ENCODE measurements at places on chromosomes 3 and 15.
A peak's percentile ranks its signal among the peaks of the same experiment; 100 is the strongest.

GRCh38 chr15:56821721-56822425 lies 88.6 kb upstream of the ZNF280D start:
- peak; percentile 80 for DNase-seq

DNA sequence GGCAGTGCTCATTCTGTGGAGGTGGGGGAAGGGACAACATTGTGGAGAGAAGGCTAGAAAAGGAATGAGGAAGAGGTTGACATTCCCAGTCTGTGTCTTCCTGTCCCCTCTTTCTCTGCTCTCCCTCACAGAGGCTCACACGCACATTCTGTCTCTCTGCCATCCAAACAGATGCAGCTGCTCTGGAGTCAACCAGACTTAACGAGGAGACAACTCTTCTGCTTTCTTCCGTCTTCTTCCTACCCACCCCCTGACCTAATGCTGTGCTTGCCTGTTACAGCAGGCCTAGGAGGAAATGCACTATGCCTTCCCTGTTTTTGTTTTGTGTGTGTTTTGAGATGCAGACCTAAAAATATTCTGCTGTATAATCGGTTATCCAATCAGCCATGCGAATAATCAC lies 121.9 kb downstream of the CACNA1D start:
- no peak for DNase-seq

GRCh38 chr15:90873488-90873997 lies 5.2 kb downstream of the FURIN start:
- DNase-seq: no peak

DNA sequence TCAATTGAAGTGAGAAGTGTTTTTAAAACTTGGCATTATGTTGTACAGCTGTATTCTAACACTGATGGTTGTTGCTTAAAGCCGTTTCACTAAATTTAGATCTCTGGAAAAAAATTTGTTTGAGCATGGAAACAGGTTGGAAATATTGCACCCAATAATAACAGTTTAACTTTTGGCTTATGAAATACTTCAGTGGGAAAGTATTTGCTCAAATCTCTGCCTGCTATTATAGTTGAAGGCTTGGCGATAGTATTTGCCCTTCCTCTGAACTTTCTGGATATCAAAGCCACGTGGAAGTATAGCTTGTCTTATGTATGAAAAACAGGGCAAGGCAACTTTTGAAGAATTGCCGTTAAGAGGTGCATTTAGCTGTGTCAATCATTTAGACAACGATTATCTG lies 270.3 kb upstream of the LRRFIP2 start:
- no peak for DNase-seq

GRCh38 chr15:29925227-29926082 lies 103.2 kb upstream of the TJP1 start:
- peak; percentile 76 for DNase-seq

GRCh38 chr3:46585799-46586693 lies 19.9 kb upstream of the LRRC2 start:
- no peak for DNase-seq

- no peak for DNase-seq
Measured at GRCh38 chr15:94815110-94815731, 583.9 kb downstream of the MCTP2 start.

- no peak for DNase-seq
Measured at GRCh38 chr3:186668426-186668825, 2.6 kb downstream of the HRG start.

DNA sequence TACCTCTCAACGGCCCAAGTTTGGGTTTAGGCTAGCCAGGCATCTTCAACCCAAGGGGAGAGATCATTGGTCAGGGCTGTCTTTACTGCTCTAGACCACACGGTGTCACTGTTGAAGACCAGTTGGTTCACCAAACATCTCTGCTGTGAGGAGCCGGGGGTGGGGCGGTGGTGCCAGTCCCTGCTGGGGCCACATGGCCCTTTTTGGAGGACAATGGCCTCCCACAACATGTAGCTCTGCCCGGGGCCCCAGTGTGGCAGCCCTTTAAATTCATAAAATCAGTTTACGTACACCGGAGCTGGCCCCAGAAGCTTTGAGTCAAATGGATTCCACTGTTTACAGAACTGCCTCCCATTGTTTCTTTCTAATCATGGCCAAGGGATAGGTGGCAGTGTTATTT lies 19.1 kb upstream of the TM4SF18 start:
- peak; percentile 59 for DNase-seq

DNA sequence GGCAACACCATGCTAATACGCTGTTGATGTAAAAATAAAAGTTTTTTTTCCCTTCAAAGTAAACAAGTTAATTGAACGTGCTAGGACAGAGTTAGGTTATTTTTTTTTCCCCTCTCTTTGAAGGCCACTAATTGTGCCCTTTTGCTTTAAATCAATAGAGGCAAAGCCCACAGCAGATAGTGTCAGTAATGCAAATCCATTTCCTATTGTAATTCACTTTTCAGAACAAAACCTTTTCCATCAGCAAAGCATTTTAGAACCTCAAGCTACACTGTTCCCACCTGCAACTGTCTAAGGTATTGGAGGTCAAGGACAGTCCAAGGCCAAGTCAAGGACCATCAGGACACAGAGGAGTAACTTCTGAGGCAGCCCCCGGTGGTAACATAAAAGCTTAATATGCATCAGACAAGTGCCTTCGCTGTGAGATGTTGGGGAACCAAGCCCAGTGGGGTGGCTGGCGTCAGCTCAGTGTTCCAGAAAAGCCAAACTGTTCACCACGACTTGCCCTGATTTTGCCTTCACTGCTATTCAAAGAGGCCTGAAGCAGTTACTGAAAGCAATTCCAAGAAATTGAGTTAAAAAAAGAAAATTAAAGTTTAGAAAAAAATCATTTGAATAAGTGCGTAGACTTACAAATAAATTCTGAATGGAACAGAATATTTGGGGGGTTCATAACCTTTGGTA lies 65.8 kb upstream of the ICE2 start:
- no peak for DNase-seq

DNA sequence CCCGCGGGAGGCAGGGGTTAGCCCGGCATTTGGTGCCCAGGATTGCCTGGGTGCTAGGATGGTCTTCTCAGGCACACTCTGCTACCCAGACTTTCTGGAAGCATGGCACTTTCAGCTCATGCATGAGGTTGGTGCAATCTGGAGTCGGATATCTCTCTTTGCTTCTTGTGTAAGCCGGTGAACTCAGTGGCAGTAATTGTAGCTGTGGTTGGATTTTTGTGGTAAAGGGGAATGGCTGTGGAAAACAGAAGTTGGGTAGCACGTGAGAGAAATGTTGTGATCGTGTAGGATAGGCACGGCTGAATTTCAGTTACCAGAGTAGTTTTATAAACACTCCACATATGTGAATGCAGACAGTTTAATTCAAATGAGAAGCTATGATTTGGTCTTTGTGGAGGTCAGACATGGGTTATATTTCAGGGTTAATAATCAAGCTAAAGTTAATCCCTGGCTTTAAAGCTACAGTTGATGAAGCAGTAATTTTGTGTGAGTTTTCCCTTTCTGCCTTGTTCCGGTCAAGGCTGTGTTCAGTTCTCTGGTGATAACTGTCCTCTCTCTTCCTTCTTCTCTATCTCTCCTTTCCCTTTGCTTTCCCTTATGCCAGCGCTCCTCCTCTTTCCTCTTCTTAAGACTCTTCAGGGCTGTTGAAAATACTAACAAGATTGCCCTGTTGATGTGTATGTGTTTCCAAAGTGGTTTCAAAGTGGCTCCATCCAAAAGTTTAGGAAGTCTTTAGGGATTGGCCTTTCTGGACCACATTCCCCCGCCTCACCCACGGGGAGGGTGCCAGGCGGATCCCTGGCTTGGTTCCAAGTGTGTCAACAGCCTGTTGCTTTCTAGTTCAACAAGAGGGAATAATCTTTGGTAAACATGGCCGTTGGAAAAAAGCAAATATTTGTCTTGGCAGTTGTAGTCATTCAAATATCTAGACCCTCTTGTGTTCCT lies 404.6 kb upstream of the C2CD4B start:
- peak; percentile 85 for DNase-seq

GRCh38 chr15:64100958-64101357 lies 5.2 kb downstream of the SNX1 start:
- DNase-seq: no peak

DNA sequence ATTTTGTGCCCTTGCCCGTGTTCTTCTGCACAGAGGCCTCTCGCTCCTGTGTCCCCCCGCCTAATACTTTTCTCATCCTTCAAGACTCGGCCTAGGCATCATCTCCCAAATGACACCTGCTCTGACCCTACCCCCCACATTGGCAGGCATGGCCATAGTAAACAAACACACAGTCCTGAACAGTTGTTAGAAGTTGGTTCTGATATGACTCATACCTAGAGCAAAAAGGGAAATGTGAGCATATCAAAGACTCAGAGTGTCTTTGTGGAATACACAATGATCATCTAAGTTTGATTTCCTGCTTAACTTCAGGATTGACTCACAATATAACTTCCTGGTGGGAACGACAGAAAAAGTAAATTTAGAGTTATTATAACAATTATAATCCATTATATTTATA lies 120.5 kb downstream of the POLR2M start:
- DNase-seq: no peak

- peak; percentile 69 for DNase-seq
Measured at GRCh38 chr3:89300981-89301380, 193.6 kb downstream of the EPHA3 start.

GRCh38 chr15:59721411-59721810 lies 32.3 kb upstream of the BNIP2 start:
- no peak for DNase-seq

DNA sequence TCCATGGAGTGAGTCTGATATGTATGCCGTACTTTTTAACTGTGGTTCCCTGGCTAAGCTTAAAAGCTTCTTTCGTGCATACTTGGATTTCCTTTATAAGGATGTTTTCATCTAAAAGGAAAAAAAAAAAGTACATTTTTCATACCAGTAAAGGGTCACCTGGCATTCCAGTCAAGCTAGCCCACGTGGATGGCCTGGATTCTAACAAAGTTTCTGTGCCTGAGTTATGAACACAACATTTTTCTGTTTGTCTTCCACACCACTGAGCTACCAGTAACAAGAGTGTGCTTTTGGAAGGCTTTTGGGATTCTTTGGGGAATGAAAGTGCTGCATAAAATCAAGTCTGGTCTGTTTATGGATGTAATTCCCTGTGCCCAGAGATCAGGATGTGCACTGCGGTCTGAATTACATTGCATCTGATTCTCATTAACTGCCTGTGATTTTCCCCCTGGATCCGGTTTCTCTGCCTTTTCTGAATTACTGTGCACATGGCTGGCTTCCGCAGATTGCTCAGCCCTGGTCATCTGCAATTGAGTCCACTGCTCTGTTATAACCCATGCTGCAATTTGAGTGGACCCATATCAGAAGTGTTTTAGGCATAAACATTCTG lies 38.2 kb upstream of the MAGI1 start:
- peak; percentile 91 for DNase-seq

- DNase-seq: no peak
Measured at GRCh38 chr3:48899273-48899672, 591 bp upstream of the SLC25A20 start.

- peak; percentile 66 for DNase-seq
Measured at GRCh38 chr15:82999905-83000671, 11.4 kb downstream of the C15orf40 start.

DNA sequence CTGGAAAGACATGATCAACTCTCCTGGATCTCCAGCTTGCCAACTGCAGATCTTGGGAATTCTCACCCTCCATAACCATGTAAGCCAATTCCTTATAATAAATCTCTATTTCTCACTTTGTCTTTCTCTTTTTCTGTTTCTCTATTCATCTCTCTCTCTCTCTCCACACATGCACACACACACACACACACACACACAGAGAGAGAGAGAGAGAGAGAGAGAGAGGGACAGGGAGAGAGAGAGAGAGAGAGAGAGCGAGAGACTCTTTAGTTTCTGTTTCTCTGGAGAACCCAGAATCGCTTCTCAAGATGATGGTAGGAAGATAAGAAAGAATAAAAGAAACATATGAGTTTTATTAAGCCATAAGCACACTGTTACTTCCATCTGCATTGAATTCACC lies 111.9 kb downstream of the BCHE start:
- no peak for DNase-seq

DNA sequence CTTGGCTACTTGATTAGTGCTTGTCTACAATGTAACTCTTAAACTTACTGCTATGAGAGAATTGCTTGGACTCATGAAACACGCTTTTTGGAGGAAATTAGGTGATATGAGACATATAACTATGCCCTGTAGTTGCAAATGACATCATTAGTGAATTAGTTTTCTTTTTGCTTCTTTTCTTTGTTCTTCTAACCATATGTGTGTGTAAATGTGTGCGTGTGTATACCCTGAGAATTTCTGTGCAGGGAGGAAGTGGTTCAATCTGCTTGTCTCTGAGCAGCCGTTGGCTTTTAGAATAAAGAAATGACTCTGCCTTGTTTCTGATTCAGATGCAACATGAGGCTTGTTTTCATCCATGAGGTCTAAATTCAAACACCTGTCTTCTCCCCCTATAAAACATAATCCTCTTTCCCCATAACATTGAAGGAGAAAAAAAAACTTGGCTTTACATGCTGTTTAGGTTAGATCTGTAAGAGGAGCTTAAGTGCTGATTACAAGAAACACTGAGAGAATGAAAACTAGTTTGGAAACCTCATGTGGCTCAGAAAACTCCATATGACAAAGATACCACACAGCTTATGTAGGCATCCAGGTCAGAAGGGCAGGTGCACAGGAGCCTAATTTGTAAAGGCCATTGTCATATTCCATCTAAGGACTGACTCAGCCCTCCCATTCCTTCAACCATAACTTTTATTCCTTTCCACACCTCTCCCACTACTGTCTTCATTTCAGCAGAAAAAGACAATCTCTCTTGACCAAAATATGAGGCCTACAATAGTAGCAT lies 30.5 kb upstream of the BLM start:
- DNase-seq: no peak

DNA sequence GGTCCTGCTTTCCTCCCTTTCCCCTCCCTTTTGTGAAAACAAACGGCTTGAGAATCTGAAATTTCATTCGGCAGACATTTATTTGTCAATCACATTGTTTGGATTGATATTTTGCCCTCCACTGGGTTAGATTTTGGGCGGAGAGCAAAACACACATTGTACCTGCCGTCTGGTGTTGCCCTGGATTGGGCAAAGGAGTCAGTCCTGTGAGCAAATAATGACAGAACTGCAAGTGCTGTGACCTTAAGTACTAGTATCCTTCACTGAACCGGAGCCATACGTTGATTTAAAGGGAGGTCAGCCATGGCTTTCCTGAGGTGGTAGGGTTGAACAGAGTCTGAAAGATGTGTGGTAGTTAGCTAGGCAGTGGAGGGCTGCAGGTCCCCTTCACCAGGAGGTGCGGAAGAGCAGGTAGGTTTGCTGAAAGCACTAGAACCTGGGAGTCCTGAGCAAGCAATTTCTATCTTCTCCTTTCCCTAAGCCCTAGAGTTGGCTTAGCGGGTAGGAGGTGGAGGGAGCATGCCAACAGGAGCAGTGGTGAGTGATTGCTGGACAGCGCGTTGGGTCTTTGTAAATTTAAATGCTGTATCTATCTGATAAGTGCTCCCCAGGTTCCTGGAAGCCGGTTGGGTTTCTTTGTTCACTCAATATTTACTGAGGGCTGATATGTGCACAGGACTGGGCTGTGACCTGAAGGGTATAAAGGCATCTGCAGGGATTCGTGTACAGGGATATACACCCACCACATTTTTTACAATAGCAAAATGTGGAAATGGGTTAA lies 2.0 kb downstream of the PDIA5 start:
- DNase-seq: no peak

- peak; percentile 41 for DNase-seq
Measured at GRCh38 chr3:68893600-68894239, 38.6 kb downstream of the TAFA4 start.

All from fibroblast of upper back skin (primary cell).